NCI-H446 treated with DMSO at 0.1 percent for 48 hours (cell line): ENCODE measurements at places on chromosomes 12 and 14.

DNA sequence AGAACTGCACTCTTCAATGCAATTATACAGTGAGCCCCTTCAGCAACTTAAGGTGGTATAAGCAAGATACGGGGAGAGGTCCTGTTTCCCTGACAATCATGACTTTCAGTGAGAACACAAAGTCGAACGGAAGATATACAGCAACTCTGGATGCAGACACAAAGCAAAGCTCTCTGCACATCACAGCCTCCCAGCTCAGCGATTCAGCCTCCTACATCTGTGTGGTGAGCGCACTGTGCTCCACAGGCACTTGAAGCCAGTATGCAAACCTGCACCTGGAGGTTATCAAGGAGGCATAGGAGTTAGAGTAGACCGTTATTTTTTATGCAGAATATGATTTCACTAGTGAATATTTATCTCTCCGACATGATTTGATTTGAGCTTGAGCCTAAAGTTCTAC lies 152.2 kb upstream of the OR4E1 start:
- no peak for DNase-seq

DNA sequence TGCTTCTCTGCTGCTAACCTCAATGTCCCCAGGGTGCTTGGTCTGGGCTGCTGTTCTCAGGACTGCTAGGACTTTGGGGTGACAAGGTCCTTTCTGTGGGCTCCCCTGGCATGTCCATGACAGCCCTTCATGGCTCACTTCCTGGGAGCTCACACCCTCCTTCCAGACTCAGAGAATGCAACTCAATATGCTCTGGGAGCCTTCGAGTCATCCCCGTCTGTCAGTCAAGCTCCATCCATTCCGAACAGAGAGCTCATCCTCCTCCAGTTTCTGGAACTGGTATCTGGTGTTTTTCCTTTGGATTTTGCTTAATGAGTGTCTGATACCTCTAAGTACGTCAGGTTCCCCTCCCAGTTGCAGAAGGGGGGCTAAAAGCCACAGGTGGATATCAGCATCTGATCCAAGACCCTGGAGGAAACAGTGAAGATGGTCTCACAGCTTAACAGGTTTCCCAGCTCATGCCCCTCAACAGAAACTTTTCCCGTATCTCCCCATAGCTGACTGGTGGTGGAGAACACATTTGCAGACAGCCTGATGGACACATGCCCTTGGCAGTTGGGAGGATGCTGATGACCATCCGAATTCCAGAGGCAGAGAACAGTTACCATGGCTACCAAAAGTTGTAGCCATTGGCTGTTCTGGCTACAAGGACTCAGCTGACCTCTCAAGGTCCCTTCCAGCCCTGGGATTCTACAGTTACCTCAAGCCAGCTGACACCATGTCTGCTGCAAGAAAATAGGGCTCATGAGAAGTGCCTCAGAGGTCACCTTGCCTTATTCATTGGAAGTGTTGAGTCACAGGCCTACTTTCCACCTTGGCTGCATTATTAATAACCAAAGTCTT lies 9.5 kb upstream of the RAB35 start:
- DNase-seq = no peak

GRCh38 chr12:125907351-125907750 lies 842.1 kb downstream of the AACS start:
- DNase-seq = no peak

- DNase-seq = no peak
These were observed 42.9 kb downstream of the IQSEC3 start for GRCh38 chr12:109446-109845.

GRCh38 chr14:74207943-74208342 lies 31.3 kb upstream of the VSX2 start:
- no peak for DNase-seq

- DNase-seq = no peak
These were observed 587.1 kb upstream of the ATXN7L3B start for GRCh38 chr12:73950507-73950906.

GRCh38 chr14:60064491-60065072 lies 27.1 kb upstream of the PCNX4 start:
- DNase-seq = peak; percentile 16

DNA sequence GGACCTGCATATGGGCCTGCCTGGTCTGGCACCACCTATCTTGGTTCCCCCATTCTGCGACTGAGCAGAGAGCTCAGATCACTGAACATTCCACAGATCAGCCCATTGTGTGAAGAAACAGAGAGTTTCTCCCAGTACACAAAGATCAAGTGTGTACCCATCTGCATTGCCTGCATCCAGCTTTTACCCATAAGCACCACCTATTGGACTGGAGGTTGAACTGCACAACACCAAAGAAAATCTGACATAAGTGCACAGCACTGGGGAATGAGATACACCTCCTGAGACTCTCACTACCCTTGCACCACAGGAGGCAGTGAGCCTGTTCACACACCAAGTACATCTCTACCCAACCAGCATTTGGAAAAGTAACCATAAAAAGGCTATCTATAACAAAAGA lies 362.6 kb upstream of the CLEC14A start:
- no peak for DNase-seq

DNA sequence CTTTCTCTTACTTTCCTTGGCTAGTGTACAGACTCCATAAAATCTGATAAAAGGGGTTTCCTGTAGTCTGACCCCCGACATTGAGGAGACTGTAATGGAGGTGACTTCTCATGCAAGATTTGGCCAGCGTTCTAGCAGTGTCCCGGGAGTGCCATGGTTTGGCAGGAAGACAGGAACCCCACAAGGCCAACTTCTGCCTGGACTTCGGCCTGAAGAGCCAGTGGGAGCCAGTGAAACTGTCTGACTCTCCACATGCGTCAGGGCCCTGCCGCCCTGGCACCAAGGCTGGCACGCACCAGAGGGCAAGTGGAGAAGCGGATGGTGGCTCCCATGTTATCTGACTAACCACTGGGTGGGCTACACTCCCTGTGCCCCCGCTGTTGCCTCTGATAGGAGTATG lies 70.5 kb downstream of the TMEM260 start:
- DNase-seq = peak; percentile 2
